Urothelium cell line (cell line): ENCODE measurements at places on chromosomes 4 and X.

- DNase-seq, result no peak
Observed at GRCh38 chr4:140858897-140859296, 102.7 kb upstream of the TBC1D9 start.

DNA sequence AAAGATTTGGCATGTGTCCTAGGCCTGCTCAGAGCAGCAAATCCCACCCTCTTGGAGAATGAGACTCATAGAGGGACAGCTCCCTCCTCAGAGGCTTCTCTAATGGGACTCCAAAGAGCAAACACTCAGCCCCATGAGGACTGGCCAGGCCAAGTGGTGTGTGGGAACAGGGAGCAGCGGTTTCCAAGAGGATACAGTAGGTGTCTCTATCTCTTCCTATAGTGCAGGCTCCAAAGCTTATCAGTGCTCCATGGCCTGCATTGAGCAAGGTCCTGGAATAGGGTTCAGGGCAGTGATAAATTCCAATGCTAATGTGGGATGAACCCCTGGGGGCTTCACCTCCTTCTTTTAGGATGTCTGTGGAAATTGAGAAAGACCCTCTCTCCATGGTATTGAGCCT lies 15.7 kb upstream of the MAGEA10 start:
- no peak for DNase-seq

DNA sequence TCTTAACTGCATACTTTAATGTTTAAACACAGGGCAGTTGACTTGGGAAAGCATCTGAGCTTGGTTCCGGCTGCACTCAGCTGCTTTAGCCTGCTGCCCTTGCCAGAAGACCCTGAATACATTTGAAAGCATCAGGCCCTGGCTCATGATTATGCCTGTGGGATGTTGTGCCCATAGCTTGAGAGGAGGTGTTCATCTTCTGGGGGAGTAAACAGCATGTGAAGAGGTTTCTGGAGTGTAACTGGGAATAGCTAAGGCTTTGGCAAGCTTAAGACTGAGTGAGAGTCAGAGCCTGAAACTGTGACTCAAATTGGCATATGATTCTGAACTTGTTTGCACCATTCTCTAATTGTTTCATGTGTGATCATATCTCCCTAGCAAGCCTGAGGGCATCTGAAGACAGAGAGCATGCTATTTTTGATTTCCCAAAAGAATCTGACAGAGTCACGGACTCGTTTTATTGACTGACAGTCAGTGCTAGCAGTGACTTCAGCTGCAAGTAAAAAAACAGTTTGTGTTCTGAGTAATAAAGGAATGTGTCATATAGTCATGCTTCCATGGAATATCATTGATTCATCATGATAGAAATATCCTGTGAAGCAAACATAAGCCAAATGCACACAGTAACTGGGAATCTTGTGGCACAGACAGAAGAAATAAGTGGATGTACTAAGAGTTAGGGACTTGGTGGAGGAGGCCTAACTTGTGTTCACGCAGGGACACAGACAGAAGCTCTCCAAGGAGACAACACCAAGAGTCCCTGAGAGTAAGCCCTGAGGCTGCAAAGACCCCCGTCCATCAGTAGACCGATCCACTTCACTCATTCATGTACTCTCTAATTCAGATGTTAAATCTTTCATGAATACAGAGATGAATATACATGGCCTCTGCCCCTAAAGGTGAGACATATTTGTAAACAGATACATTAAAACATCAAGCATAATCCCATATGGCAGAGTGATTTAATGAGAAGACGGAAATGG lies 100.7 kb downstream of the SYNPO2 start:
- peak; percentile 11 for DNase-seq

GRCh38 chrX:133350751-133351150 lies 64.5 kb downstream of the GPC4 start:
- DNase-seq, result no peak

DNA sequence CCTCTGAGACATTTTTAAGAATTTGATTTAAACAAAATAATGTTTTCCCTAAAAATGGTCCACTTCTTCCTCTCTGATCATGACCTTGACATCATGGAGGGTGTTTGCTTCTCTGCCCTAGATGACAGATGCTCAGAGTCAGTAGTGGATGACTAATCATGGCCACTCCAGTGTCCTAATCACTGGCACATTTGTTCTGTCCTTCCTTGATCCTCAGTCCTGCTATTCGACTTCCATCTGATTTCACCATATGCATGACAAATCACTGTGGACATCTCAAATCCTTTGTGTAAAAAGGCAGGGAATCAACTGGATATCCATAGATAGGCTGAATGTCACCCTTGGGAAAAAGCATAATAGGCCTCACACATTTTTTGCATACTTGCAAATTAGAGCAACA lies 9.0 kb downstream of the CRMP1 start:
- no peak for DNase-seq

DNA sequence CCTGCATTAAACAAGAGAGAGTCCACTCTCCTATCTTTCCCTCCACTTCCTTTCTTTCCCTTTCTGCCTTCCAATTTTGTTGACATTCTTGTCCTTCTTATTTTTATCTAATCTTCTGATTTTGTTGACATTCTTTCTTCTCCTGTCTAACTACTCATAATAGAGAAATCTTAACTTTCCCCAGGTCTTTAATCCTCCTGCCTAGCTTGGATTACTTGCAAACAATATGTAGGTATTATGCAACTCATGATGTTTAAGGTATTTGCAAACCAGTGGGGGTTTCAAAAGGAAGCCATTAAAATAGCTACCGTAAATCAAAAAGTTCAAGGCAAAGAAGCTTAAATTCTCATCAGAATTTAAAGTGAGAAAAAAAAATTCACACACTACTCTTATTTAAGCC lies 53.9 kb downstream of the PROM1 start:
- no peak for DNase-seq

DNA sequence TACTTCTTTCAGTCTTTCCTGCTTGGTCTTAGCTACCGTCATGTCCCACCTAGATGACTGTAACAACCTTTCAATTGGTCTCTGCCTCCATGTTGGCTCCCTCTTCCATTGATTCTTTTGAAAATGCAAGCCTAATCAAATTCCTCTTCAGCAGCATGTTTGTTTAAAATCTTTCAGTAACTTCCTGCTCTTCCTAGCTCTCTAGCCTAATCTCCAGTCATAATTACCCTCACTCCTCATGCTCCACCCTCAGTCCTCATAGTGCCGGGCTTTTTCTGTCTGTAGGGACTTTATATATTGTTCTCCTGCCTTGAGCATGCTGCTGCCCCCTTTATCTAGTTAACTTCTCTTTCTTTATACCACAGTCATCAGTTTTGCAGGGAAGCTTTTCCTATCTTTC lies 12.1 kb downstream of the SNX25 start:
- no peak for DNase-seq

DNA sequence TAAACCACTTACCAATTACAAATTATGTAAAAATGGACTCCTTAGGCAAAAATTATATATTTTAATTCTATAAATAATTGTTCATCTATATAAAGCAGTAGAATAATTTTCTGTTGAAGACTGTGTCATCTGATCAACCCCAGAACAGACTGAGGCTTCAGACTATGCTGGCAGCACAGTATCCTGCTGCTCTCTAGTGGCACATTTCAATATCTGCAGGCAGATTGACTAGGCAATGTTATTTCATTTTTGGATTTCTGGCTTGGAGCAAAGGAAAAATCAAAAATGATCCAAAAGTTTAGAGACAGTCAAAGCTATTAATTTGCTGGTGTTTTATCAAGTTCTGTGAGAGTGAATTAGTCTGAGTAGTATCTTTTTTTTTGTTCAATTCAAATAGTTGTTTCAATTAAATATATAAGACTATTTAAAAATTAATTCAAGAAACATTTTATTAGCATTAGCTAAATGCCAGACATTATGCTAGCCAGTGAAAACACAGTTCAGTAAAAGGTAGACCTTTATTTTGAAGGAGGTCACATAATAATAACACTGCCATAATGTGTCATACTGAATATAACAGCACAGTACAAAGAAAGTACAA lies 21.3 kb upstream of the SULT1E1 start:
- peak; percentile 58 for DNase-seq

GRCh38 chr4:107579099-107579498 lies 140.9 kb downstream of the PAPSS1 start:
- DNase-seq, result no peak

DNA sequence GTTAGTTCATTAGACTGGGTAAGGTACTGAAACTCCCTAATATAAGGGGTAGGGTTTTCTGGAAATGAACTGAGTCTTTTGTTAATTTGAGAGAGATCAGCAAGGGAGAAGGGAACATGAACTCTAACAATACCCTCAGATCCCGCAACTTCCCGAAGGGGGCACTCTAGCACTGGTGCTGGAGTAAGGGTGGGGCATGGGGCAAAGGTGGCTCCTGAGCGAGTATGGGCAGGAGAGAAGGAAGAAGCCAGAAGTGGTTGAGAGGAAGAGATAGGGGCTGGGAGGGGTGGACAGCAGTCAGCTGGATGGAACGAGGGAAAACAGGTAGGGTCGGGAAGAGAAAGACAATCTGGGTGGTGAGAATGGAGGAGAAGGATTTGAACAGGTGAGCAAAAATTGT lies 183.2 kb upstream of the MAGEE2 start:
- DNase-seq, result no peak

- no peak for DNase-seq
Observed at GRCh38 chr4:135244056-135244455, 1042.5 kb upstream of the PABPC4L start.

DNA sequence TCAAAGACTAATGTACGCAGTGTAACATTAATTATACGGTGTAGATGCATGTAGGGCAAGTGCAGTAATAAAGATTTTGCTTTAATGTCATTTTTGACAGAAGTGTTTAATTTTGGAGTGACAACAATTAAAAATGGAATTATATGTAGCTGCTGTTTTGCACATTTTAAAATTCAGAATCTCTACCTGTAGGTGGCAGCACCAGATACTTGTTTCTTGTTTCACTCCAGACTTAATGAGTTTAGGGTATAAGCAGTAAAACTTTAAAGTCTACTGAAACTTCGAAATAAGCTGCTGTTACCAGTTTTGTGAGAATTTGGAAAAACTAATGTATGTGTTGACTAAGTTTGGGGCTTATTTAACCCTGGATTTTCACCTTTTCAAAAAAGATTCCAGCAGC lies 144.9 kb downstream of the POLA1 start:
- DNase-seq, result no peak

GRCh38 chrX:103818842-103819619 lies 13.0 kb downstream of the RAB9B start:
- DNase-seq, result no peak

- no peak for DNase-seq
Observed at GRCh38 chrX:97039363-97040029, 155.8 kb downstream of the RPA4 start.

- DNase-seq, result peak; percentile 12
Observed at GRCh38 chr4:26076000-26076587, 162.1 kb downstream of the SMIM20 start.

DNA sequence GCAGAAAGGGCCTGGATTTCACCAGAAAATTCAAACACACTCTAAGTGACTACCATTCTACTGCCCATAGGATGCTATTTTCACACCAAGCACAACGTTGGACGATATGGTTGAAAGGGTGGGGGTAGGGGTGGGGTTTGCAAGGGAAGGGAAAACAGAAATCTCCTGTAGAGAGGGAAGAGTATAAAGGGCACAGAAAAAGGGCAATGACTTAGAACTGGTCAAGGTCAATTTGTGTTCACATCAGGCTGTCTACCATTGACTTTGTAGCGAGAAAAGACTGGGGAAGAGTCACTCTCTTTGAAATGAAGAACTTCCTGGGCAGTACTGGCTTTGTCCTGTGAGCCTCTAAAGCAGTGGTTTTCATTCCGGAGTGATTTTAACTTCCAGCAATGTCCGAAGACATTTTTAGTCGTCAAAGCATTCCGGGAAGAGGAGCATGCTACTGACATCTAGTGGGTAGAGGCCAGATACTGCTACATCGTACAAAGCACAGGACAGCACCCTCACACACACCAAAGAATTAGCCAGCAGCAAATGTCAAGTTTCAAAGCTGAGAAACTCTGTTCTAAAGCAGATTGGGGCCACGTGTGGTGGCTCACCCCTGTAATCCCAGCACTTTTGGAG lies 48.4 kb upstream of the SLC7A3 start:
- peak; percentile 51 for DNase-seq

GRCh38 chr4:181956512-181956911 lies 286.7 kb upstream of the TENM3 start:
- no peak for DNase-seq

- DNase-seq, result no peak
Observed at GRCh38 chrX:121405826-121406225, 358.4 kb downstream of the GLUD2 start.

DNA sequence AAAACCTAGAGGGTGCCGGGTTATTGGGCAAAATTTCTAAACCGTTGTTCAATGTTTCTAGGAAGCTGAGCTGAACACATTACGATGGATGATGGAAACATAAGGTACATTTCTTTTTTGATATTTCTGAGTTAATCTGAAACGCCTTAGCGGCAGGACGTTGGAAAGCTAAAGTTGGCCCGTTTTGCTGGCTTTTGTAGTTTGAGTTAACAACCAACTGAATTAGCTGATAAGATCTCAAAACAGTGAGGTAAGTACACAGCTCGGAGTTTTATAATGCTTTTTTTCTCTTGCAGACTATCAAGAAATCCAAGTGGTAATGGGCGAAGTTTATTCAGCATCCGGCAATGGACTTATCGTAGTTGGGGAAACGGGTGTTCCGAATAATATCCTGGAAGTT lies 73.5 kb downstream of the PRSS12 start:
- no peak for DNase-seq

GRCh38 chr4:184168406-184169019 lies 49.2 kb downstream of the ENPP6 start:
- DNase-seq, result peak; percentile 77

GRCh38 chr4:185207466-185207865 lies 1.9 kb upstream of the SNX25 start:
- no peak for DNase-seq

DNA sequence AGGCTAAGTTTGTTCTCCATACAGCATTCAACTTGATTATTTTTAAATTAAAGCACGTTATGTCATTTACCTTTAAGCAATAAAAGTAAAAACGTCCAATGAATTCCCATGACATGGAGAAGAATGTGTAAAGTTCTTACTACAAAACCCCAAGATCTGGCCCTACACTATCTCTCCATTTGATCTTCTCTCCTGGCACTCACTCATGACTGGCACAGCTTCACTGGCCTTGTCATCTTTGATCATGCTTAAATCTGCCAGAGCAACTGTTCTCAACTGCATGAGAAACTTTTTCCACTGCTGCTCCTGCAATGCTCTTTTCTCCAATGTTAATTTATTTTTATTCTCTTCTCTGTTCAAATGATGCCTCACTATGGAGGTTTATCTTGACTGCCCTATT lies 1109.0 kb upstream of the IGFBP7 start:
- DNase-seq, result no peak

GRCh38 chrX:107465932-107466620 lies 16.6 kb downstream of the FRMPD3 start:
- no peak for DNase-seq

- no peak for DNase-seq
Observed at GRCh38 chr4:73606465-73606974, 13.7 kb downstream of the RASSF6 start.

GRCh38 chr4:84492290-84492689 lies 6.8 kb downstream of the NKX6-1 start:
- no peak for DNase-seq

DNA sequence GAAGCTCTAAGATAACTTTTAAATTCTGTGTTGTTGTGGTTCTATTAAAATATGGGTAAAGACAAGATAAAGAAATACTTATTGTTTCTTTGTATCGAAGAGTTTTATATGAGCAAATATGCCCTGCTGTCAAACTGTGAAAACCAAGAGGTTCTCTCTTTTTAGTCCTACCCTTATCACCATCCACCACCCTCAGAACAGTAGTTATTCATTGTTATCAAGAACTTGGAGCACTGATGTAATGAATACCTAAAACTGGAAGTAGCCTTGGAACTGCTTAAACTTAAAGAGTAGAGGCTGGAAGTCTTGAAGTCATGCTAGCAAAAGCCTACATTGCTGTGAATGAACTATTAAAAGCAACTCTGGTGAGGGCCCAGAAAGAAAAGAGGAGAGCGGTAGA lies 9.2 kb downstream of the PIR start:
- DNase-seq, result no peak
